ENCODE measurements at places on chromosomes 16 and 17.

DNA sequence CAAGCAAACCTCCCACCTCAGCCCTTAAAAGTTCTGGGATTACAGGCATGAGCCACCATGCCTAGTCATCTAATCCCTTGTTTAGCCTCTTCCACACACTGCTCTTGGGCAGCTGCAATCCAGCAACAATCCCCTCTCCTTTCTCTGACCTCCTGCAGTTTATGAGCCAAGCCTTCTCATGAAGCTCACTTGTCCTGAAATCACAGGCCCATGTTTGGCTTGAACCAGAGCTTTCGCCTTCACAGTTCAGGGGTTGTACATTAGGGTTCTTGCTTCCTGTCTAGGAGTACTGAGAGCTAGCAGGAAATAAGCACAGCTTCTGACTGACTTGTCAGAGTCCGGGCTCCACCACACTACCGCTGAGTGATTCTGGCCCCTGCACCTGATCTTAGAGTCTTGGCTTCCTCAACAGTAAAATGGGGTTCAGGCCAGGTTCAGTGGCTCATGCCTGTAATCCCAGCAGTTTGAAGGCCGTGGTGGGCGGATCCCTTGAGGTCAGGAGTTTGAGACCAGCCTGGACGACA is 16.3 kb downstream of the ERAL1 start:
- H3K27ac ChIP-seq: peak overlapping the region; percentile 91
- H3K36me3 ChIP-seq: no peaks in the 10 kb centered on the region
- no peak for DNase-seq
- H3K4me3 ChIP-seq: no peak overlapping the region

DNA sequence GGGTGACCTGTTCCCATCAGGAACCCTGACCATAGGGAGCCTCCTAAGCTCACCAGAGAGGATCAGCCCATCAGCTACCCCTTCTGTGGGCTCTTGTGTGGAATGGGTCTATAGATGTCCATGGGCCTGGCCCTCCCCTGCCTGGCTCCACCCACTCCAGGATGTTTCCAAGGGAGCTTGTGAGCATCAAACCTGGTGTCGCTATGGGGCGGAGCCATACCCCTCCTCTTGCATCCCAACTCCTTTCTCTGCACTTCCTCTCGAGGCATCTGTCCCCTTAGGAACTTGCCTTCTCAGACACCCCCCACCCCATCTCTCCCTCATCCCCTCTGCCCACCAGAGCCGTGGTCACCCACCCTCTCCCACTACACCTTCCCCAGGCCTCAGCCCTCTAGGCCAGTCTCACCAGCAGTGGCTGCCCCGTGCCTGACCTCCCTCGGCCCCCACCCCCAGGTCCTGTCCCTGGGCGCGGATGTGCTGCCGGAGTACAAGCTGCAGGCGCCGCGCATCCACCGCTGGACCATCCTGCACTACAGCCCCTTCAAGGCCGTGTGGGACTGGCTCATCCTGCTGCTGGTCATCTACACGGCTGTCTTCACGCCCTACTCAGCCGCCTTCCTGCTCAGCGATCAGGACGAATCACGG is 10.4 kb downstream of the KCNH6 start:
- H3K36me3 ChIP-seq: no peaks in the 10 kb centered on the region
- no peak for DNase-seq
- H3K4me1 ChIP-seq: peaks cover 4% of the 10 kb centered on the region
- H3K27me3 ChIP-seq: peaks cover 36% of the 10 kb centered on the region

- no peaks in the 10 kb centered on the region for H3K36me3 ChIP-seq
- H3K4me1 ChIP-seq: peaks cover 5% of the 10 kb centered on the region
- no peak overlapping the region for H3K4me3 ChIP-seq
Measured at GRCh38 chr17:15408803-15409202, 58.6 kb downstream of the CDRT4 start.

DNA sequence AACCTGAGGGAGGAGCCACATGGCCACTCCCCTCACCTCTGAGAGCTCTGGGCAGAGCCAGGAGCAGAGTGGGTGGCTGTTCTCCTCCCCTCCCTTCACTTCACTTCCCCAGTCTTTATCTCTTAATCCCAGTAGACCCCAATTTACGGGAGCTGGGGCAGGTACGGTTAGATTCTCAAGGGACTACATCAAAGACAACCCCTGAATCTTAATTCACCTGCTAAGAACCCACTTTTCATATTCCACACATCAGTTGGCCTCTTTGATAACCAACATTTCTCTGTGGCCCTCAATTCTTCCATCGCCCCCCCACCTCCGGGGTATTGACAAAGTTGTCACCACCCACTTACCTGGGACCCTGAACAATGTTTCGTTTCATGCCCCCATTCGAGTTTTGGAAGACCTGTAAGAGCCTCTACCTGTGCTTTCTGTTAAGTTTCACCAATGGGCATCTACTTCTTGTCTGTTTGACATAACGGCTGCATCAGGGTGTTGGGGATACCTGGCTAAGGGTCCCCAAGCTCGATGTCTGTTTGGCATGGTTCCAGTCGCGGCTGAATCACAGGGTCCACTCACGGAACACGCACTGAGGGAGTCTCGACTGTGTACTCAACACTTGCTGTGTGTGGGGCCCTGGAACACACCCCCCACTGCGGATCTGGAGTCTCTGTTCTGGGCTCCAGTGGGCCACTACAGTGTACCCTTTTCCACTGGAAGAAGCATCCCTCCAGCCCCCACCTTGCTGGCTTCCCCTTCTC is 27.8 kb downstream of the SLC38A8 start:
- H3K4me1 ChIP-seq: peaks cover 11% of the 10 kb centered on the region
- no peak for DNase-seq
- H3K27me3 ChIP-seq: peaks cover 16% of the 10 kb centered on the region
- no peak overlapping the region for H3K4me3 ChIP-seq

GRCh38 chr17:41651625-41652460 is 27.5 kb upstream of the KRT17 start:
- no peak overlapping the region for H3K4me3 ChIP-seq
- H3K27me3 ChIP-seq: peaks cover 3% of the 10 kb centered on the region
- no peak for DNase-seq
- H3K27ac ChIP-seq: peak overlapping the region; percentile 5

DNA sequence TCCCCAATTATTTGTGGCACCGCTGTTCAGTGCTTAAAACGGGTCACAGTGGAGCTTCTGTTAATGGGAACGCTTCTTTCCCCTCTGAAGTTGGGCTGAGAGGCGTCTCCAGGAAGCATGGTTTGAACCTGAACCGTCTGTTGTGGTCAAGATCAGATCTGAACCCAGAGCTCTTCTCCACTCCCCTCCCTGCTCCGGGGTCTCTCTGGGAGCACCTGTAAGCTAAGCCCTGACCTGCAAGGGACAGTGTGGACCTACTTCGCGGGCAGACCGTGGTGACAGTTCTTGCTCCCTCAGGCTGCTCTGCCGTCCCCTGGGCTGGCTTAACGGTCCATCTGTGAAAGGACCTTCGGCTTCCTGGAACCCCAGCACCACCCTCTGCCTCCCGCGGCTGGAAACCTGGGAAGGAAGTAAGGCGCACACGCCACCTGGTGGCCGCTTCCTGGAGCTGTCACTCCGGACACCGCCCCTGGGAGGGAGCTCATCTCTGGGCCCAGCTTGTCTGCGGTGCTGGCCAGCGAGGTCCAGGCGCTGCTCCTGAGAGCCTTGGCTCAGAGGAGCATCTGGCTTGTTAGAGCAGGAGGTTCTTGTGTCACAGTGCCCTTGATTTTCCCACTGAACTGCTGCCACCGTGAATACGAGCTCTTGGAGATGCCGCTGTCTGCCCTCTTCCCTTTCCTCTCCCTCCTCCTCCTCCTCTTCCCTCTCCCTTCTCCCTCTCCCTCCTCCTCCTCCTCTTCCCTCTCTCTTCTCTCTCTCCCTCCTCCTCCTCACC is 518.5 kb upstream of the EEF2KMT start:
- H3K36me3 ChIP-seq: no peaks in the 10 kb centered on the region
- H3K27me3 ChIP-seq: peaks cover 33% of the 10 kb centered on the region
- no peak overlapping the region for H3K27ac ChIP-seq

DNA sequence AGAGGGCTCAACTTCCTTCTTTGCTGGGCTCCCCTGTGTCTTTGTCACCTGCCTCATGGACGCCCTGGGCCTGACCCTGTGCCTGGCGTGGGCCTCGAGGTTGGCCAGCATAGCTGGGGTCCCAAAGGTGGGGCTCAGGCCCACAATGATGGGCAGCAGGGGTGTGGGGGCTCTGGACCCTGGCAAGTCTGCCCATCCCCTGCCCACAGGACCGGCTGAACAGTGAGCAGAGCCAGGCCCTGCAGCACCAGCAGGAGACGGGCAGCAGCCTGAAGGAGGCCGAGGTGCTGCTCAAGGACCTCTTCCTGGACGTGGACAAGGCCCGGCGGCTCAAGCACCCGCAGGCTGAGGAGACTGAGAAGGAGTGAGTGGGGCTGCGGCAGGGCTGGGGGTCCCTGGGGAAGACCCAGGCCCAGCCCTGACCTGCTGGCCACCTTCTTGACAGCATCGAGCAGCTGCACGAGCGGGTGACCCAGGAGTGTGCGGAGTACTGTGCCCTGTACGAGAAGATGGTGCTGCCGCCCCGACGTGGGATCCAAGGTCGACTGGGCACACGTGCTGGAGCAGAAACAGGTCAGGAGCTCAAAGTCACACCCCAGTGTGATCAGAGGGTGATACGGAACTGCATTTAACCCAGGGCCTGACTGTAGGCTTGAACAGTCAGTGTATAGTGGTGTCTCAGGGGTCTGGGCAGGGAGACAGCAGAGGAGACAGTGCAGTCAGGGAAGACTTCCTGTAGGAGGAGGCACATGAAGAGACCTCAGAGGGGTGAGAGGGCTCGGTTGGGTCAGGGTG is 3.8 kb downstream of the EVPLL start:
- DNase-seq: no peak
- no peak overlapping the region for H3K4me3 ChIP-seq
- peaks cover 5% of the 10 kb centered on the region for H3K27me3 ChIP-seq
- peaks cover 9% of the 10 kb centered on the region for H3K4me1 ChIP-seq
- H3K36me3 ChIP-seq: no peaks in the 10 kb centered on the region

GRCh38 chr17:37470181-37470580 is 19.5 kb upstream of the DUSP14 start:
- no peak overlapping the region for H3K4me3 ChIP-seq
- no peak for DNase-seq
- H3K4me1 ChIP-seq: no peaks in the 10 kb centered on the region
- no peaks in the 10 kb centered on the region for H3K27me3 ChIP-seq
- peaks cover 62% of the 10 kb centered on the region for H3K36me3 ChIP-seq

DNA sequence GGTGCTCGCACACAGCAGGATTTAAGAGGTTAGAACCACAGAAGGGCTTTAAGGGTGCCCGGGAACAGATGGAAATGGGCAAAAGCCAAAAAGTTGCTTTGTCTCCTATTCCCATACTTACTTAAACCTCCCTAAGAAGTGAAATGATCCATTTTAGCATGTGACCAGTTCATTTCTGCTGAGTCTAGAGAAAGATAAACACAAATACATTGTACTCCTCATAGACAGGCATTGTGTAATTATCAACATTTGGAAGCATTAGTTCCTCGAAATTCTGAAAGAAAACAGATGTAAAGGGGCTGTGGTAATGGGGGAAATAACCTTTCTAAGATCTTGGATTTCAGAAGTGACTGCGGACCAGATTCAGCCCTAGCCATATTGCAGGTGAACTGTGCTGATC is 178.3 kb downstream of the CYB561 start:
- H3K4me1 ChIP-seq: peaks cover 9% of the 10 kb centered on the region
- peaks cover 30% of the 10 kb centered on the region for H3K36me3 ChIP-seq
- H3K27me3 ChIP-seq: no peaks in the 10 kb centered on the region
- no peak overlapping the region for H3K4me3 ChIP-seq
- no peak for DNase-seq
- no peak overlapping the region for H3K27ac ChIP-seq

- no peak overlapping the region for H3K27ac ChIP-seq
- no peak for DNase-seq
- H3K27me3 ChIP-seq: no peaks in the 10 kb centered on the region
Measured at GRCh38 chr17:72838581-72838980, 253.9 kb downstream of the SLC39A11 start.

DNA sequence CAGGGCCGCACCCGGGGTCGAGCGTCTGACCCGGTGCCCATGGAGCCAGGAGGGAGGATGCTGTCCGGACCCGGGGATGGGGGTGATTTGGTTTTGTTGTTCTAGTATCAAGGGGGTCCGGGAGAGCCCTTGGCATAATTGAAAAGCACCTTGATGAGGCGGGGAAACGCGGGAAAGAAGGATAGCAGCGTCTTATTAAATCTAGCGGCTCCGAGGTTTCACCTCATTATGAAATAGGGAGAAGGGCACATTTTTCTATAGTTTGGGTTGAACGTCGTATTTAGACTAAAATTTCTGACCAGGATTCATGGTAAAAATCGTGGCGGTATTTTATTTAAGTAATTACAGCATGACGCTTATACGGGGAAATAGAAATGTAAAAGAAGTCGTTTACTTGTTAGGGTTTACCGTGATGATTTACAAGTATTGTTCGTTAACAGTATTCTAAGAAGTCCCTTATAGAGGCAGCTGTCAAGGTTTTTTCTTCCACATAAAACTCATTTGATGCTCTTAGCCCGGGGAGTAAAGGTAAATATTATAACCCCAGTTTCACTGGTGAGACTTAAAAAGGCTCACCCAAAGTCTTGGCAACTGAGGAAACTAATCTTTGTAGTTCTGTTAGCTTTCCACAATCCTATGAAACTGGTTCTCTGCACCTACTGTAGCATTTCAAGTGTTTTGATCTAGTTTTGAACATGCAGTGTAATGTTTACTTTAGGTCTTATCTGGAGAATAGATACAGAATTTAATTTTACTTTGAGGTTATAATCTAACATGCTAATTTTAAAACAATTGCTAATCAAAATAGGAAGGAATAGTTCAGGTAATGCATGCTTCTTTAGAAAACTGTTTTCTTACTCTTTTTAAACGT is 756 bp downstream of the LUC7L3 start:
- H3K4me3 ChIP-seq: peak overlapping the region; percentile 99
- no peak for DNase-seq
- peak overlapping the region; percentile 100 for H3K27ac ChIP-seq
- H3K4me1 ChIP-seq: peaks cover 25% of the 10 kb centered on the region
- H3K36me3 ChIP-seq: peaks cover 19% of the 10 kb centered on the region

DNA sequence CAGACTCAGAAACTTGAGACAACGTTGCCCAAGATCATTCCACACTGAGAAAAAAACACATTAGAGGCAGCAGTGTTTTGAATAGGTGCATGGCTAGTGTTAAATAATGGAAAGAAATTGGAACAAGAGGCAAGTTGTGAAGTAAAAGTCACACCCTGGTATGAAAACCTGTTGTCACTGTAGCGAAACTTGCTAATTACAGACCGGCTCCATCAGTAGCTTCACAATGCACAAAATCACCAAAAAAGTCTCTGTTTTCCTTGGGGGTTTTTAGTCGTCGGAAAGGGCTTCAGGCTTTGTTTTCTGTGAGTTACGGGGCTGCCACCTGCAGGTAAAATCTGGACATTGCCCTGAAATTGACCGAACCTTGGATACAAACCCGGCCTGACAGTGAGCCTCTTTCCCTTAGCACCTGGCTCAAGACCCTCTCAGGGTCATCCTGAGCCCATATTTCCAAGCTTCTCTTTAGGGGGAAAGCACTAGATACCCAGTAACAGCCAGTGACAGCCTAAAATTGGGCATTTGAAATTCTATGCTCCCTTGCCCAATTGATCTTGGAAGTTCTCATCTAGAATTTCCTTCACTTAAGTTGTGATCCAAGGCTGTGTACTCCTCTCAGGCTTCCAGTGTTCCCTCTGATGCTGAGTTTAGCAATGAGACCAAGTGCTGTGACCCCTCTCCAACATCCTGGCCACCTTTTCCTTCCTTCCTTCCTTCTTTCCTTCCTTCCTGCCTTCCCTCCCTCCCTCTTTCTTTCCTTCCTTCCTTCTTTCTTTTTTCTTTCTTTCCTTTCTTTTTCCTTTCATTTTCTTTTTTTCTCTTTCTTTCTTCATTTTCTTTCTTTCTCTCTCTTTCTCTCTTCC is 7.2 kb upstream of the GRB2 start:
- DNase-seq: peak; percentile 72
- peaks cover 8% of the 10 kb centered on the region for H3K4me1 ChIP-seq
- H3K36me3 ChIP-seq: no peaks in the 10 kb centered on the region
- H3K4me3 ChIP-seq: no peak overlapping the region

Measured in nephron progenitor cell (in vitro differentiated cells).